ENCODE measurements at places on chromosomes 16 and 17. TPM values are rescaled to one million over a fixed set of nuclear protein-coding genes. Genes with fewer than 3 reads are reported as not detected.

DNA sequence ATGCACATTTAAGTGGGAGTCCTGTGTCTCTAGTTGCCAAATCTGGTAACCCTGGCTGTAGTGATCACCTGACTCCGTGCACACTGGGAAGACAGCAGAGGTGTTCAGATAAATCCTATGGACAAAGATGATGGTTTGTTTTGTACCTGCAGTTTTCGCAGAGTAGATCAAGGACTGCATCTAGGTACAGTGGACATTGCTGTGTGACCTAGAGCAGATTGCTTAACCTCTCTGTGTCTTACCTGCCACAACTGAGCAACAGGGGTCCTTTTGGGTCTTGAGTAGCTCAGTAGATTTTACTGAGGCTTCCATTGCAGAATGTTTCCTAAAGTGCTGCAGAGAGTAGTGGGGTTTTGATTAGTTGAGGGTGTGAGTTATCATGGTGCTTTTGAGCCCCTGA lies 160.8 kb downstream of the SHISA9 start:
- no peak overlapping the region for H3K4me3 ChIP-seq
- H3K36me3 ChIP-seq = no peaks in the 10 kb centered on the region
- no peaks in the 10 kb centered on the region for H3K4me1 ChIP-seq
- H3K27me3 ChIP-seq = no peaks in the 10 kb centered on the region
- no peak overlapping the region for H3K27ac ChIP-seq

GRCh38 chr16:52925143-52925542 lies 127.6 kb downstream of the CHD9NB start:
- no peaks in the 10 kb centered on the region for H3K4me1 ChIP-seq
- H3K4me3 ChIP-seq = no peak overlapping the region
- H3K27ac ChIP-seq = no peak overlapping the region
- H3K27me3 ChIP-seq = no peaks in the 10 kb centered on the region
- no peaks in the 10 kb centered on the region for H3K36me3 ChIP-seq
- no peak for DNase-seq

GRCh38 chr16:69942099-69942491 lies 9.0 kb upstream of the CLEC18A start:
- H3K27ac ChIP-seq = peak overlapping the region; percentile 56
- DNase-seq = peak; percentile 24
- peaks cover 11% of the 10 kb centered on the region for H3K36me3 ChIP-seq
- H3K4me1 ChIP-seq = peaks cover 8% of the 10 kb centered on the region
- no peak overlapping the region for H3K4me3 ChIP-seq

DNA sequence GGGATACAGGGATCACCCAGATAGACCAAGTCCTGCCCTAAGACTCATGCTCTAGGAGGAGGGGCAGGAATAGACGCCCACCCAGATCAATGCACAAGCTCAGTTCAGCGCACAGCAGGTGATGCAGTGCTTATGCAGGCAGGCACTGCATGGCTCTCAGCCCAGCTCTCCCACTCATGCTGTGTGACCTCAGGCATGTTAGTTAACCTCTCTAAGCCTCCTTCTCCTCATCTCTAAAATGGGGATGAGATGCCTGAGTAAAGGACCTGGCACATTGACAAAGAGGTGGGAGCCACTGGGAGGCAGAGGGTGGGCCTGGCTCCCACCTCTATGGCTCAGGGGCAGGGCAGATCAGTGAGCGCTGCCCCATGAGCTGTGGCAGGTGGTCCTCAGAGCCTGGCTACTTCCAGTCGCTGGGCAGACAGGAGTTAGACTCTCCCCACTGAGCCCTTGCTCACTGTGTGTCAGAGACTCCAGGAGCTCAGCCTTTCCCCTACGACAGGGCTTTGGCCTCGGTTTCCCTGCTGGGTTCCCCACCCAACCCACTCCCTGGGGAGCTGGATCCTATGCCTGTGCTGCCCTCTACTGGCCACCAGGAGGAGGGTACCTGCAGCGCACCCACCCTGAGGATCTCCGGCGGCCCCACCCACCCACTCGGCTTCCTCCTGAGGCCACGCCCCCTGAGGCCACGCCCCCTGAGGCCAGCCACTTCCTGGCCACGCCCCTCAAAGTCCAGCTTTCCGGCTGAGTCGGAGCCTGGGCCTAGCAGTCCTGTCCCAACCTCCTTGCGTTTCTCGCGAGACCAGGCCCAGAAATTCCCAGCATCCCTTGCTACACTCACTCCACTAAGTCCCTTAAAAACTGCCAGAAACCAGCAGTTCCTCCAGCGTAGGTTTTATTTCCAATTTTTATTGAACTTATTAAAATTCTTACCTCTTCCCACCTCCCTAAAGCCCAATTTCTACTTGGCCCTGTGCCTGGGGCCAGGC lies 196.1 kb downstream of the GSG1L start:
- no peak overlapping the region for H3K27ac ChIP-seq
- no peaks in the 10 kb centered on the region for H3K4me1 ChIP-seq
- H3K36me3 ChIP-seq = no peaks in the 10 kb centered on the region
- no peak overlapping the region for H3K4me3 ChIP-seq

DNA sequence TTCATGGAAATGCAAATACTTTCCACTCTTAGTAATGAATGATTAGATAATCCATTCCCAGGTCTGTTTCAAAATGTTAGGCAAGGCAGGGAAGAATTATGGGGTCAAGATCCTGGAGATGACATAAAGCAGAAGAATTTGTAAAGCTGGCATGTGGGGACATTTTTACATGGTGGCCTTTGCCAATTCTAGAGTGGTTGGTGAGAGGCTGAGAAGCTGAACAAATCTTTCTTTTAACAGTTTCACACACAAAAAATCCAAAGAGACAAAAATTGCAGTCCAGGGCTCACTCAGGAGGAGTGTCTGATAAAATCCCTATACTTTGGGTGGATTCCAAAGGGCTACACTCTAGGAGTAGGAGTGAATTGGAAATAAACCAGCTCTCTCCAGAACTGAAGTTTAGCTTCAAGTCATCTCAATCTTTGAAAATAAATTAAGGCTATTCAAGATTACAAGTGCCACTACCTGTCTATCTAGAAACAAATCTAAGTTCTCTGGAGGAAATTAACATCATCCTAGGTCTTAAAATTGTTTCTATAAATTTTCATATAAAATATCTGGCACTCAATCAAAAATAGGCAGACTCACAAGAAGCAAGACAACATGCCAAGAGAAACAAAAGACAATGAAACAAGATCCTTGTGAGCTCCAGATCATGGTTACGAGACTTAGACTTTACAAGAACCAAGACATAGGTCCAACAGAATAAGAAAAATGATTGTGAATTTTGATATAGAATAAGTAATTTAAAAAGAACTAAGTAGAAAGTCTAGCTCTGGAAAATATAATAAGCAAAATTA lies 113.0 kb upstream of the AXIN2 start:
- no peak overlapping the region for H3K4me3 ChIP-seq
- H3K4me1 ChIP-seq = peaks cover 13% of the 10 kb centered on the region
- H3K27ac ChIP-seq = no peak overlapping the region
- no peaks in the 10 kb centered on the region for H3K27me3 ChIP-seq
- no peaks in the 10 kb centered on the region for H3K36me3 ChIP-seq

- H3K36me3 ChIP-seq = no peaks in the 10 kb centered on the region
- no peak overlapping the region for H3K4me3 ChIP-seq
- H3K27me3 ChIP-seq = no peaks in the 10 kb centered on the region
- H3K4me1 ChIP-seq = no peaks in the 10 kb centered on the region
- DNase-seq = no peak
- H3K27ac ChIP-seq = no peak overlapping the region
These were observed 244.8 kb downstream of the CDH8 start for GRCh38 chr16:61791464-61791863.

- no peaks in the 10 kb centered on the region for H3K4me1 ChIP-seq
- H3K4me3 ChIP-seq = no peak overlapping the region
- no peaks in the 10 kb centered on the region for H3K27me3 ChIP-seq
- no peak for DNase-seq
- H3K36me3 ChIP-seq = no peaks in the 10 kb centered on the region
- no peak overlapping the region for H3K27ac ChIP-seq
These were observed 72.0 kb downstream of the SOX9 start for GRCh38 chr17:72192800-72193192.

DNA sequence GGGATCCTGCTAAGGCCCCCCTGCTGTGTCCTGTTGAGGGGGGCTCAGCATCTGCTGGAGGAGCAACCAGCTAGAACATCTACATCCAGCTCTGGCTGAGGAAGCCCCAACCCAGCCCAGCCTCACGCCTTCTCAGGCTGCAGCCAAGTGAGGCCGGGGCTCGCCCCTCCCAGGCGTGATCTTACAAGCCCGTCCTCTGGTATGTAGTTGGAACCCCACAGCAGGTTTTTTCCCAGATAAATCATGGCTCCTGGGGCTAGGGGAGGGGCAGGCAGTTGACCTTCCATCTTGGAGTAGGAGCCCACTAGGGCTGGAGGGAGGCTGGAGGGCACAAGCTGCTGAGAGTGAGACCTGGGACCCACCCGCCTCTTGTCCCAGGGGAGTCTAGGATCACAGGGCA lies 4.7 kb downstream of the FAM83G start:
- no peaks in the 10 kb centered on the region for H3K36me3 ChIP-seq
- peaks cover 15% of the 10 kb centered on the region for H3K4me1 ChIP-seq
- DNase-seq = no peak
- H3K4me3 ChIP-seq = no peak overlapping the region
- H3K27me3 ChIP-seq = no peaks in the 10 kb centered on the region

NUP93 gene
- total RNA-seq = 42.1 TPM

ITGAX gene
- 136 TPM for total RNA-seq

LPO gene
- total RNA-seq = not detected

CCL4L2 gene
- 2.8 TPM for total RNA-seq

FLOT2 gene
- total RNA-seq = 79.3 TPM

NATD1 gene
- 32.5 TPM for total RNA-seq
